Cerebellar nuclear complex (tissue), 1 donor: ENCODE measurements at places on chromosomes 4 and X.
A peak's percentile ranks its signal among the peaks of the same experiment; 100 is the strongest.

- DNase-seq, result peak; percentile 4
These were observed 223.1 kb upstream of the DMD start for GRCh38 chrX:33434256-33435092.

- no peak for DNase-seq
These were observed 22.9 kb upstream of the PUDP start for GRCh38 chrX:7170898-7171297.

- DNase-seq, result no peak
These were observed 78.8 kb upstream of the TBC1D9 start for GRCh38 chr4:140834839-140835495.

- no peak for DNase-seq
These were observed 23.2 kb downstream of the RELL1 start for GRCh38 chr4:37662861-37663390.
